Activated CD8-positive, alpha-beta memory T cell treated with anti-CD3 and anti-CD28 coated beads, Interleukin-2, amount 50 U/mL, for 4 hours (primary cell): ENCODE measurements at places on chromosomes 11 and 22.

DNA sequence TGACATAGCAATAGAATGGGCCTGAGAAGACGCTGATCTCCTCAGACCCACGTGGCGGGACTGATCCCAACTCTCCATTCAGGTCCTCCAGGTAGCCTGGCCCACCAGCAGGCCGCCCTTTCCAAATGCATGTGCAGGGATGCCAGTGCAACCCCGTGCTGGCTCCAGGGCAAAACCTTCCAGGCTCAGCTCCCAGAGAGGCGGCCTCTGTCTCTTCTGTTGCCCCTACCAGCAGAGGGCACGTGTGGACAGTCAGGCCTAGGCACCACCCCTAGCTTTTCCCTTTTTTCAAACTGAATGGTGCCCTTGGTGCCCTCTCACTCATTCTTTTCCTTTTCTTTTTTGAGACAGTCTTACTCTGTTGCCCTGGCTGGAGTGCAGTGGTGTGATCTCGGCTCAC lies 121.7 kb downstream of the OSBP2 start:
- DNase-seq, result no peak

GRCh38 chr11:62726156-62726914 lies 922 bp downstream of the HNRNPUL2 start:
- DNase-seq, result no peak

DNA sequence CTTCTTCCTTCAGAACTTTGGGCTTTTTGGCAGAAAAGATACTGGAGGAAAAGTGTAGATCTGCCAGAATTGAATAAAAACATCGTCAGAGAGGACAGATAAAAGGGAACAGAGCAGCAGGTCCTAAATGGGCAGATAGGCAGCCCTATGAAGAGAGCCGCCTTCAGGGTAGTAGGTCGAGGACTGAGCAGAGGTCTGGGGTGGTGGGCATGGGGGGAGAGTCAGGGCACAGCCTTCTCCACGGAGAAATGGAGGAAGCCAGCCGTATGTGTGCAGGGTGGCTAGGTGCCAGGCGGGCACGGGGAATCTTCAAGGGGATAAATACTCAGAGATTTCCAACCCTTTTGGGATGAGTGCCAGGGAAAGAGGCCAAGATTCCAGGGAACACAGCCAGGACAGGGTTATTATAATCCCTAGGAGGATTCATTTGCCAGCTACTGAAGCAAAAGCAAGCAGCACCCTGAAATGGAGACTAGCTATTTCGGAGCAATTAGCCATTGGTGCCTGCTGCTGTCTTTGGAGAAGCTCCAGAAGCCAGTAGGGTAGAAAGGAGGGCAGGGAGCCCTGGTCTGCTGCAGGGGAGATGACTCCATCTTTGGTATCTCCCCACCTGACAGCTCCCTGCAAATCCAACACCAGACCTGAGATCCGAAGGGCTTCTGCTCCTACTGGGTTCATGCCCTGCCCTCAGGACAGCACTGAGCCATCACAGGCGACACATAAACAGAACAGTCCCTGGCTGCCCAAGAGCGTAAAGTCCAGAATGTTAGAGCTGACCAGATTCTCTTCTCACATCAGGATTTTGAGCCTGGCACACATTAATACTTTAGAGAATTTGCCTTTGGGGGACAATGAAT lies 174.5 kb upstream of the NTM start:
- DNase-seq, result no peak

DNA sequence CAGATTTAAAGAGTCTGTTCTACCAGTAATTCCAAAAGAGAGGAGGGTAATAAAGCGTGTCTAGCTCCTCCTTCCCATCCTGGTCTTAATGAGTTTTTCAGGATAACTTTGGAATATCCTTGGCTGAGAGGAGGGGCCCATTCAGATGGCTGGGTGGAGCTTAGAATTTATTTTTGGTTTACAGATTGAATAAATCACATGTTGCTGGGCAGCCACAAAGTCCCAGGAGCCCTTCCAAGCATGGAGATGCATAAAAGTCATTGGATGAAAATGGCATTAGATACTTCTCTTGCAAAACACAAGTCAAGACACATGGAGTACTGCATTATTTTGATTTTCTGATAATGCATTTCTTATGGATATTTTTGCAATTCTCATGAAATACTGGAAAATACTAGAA lies 139.0 kb downstream of the TRPC6 start:
- no peak for DNase-seq

DNA sequence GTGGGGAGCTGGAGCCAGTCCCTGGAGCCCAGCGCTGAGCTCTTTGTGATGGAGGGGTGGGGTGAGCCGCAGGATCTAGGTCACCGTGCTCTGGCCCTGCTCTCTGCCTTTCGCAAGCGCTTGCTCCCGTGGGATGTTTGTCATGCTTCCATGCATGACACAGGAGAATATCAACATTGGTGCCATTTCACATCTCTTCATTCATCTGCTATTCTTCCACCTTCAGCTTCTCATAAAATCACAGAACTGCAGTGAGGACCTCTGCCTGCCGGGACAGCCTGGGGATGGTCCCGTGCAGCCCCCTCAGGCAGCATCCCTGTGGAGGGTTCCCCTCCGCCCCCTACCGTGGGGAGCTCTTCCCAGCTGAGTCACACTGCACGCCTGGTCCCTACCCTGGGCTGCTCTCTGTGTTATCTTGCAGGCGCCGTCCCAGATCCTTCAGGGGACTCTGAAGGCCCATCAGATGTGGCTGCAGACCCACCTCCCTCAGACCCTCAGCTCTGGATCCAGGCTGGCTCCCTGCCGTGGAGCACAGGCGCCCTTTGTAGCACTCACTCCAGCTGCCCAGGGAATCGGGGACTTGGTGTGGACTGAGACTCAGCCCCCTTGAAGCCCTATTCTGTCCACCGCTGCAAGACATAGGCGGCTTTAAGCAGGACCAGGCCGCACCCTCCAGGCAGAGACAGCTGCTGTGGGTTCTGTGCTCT lies 5.1 kb upstream of the SEPTIN5 start:
- DNase-seq, result no peak
